NCI-H460 (cell line): ENCODE measurements at places on chromosomes 2 and 18. TPM values are rescaled to one million over a fixed set of nuclear protein-coding genes. Genes with fewer than 3 reads are reported as not detected.

MC2R gene
- total RNA-seq: not detected in 2 replicates

DNA sequence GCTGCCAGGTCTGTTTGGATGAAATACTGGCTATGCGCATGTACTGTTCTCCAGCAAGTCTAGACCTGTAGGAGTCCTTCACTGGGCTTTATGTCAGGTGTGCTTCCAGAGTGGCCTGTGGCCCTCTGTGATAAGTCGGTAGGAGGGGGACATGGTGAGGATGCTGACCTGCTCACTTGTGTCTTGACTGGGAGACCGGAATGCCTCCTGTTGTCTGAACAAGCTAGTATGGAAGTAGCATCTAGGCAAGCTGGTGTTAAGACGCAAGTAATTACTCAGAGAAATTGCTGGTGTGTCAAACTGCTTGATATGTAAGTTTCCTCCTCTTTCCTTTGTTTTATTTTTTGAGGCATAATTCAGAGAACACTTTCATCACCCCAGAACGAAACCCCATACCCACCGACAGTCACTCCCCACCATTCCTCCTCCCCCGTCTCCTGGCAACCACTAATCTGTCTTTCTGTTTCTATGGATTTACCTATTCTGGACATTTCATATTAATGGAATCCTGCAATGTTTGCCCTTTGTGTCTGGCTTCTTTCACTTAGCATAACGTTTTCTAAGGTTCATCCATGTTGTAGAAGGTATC lies 76.4 kb downstream of the TMEM247 start:
- DNase-seq: no peak

- DNase-seq: no peak
Observed at GRCh38 chr2:72118951-72119350, 28.7 kb downstream of the CYP26B1 start.

DNA sequence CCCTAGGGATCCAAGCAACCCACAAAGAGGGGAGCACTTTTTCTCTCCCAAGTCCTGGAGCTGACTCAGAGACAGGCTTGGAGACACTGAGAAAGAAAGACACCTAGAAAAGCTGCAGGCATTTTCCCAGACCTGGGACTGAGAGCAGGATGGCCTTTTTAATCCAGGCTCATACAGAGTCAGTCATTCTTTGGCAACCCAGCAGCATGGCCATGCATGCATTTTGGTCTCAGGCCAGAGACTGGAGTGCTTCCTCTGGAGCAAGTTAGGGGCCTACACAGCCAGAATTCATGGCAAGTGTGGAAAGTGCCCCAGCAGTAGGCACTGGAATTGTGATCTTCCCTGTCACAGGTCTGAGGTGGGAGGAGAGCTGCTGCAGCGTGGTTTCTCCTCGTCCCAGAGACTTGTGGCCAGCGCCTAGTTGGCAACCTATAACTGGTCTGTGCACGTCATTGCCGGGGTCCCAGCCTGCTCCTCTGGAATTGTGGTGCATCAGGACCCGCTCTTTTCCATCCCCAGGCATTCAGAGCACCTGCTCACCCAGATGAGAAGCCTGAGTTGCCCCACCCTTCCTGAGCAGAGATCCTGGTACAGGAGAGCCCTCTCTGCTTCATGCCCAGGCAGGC lies 231.9 kb upstream of the RAB6C start:
- DNase-seq: no peak

GRCh38 chr2:66070721-66071602 lies 364.0 kb upstream of the MEIS1 start:
- no peak for DNase-seq
